Progenitor cell of endocrine pancreas (in vitro differentiated cells): ENCODE measurements at places on chromosomes 7 and 10. TPM values are rescaled to one million over a fixed set of nuclear protein-coding genes. Genes with fewer than 3 reads are reported as not detected.

- H3K27me3 ChIP-seq = no peaks in the 10 kb centered on the region
- peaks cover 6% of the 10 kb centered on the region for H3K4me1 ChIP-seq
- no peak overlapping the region for H3K27ac ChIP-seq
- DNase-seq = no peak
- H3K36me3 ChIP-seq = no peaks in the 10 kb centered on the region
Observed at GRCh38 chr7:51255036-51255435, 61.6 kb downstream of the COBL start.

DNA sequence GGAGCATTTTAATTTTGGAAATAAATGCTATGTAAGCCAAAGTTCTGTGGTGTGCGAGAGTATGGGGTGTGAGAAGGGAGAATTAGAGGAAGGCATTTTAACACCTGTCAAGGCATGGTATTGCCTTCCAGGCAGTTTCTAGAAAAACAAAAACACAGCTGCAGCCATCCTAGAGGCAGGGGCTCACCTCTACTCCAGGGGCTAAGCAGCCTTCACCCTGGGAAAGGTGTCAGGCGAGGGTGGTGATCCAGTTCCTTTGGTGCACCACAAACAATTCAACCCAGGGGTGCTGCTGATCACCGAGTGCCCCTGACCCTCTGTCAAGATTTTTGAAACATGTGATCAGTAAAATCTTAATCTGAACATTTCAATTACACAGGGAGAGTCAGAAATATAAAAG lies 59.2 kb upstream of the GPR26 start:
- H3K27me3 ChIP-seq = peaks cover 40% of the 10 kb centered on the region
- no peaks in the 10 kb centered on the region for H3K36me3 ChIP-seq
- no peak for DNase-seq
- H3K4me1 ChIP-seq = no peaks in the 10 kb centered on the region

DNA sequence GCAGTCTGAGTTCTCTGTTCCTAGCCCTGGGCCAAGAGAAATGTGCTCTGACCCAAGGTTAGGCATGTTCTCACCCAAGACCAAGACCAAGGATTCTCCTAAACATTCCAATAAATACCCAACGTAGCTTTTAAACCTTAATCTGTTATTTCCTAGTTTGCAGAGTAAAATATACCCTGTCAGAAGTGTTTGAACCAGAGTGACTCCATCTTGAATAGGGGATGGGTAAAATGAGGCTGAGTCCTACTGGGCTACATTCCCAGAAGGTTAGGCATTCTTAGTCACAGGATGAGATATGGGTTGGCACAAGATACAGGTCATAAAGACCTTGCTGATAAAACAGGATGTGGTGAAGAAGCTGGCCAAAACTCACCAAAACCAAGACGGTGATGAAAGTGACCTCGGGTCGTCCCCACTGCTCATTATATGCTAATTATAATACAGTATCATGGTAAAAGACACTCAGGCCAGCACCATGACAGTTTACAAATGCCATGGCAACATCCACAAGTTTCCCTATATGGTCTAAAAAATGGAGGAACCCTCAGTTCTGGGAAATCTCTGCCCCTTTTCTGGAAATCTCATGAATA lies 27.7 kb downstream of the PLXNA4 start:
- H3K4me1 ChIP-seq = peaks cover 2% of the 10 kb centered on the region
- H3K4me3 ChIP-seq = no peak overlapping the region
- H3K27ac ChIP-seq = no peak overlapping the region

GRCh38 chr7:100673942-100674410 lies 436 bp downstream of the GNB2 start:
- H3K36me3 ChIP-seq = peaks cover 6% of the 10 kb centered on the region
- peaks cover 2% of the 10 kb centered on the region for H3K4me1 ChIP-seq
- no peak for DNase-seq
- H3K27me3 ChIP-seq = peaks cover 21% of the 10 kb centered on the region
- H3K27ac ChIP-seq = peak overlapping the region; percentile 91

DNA sequence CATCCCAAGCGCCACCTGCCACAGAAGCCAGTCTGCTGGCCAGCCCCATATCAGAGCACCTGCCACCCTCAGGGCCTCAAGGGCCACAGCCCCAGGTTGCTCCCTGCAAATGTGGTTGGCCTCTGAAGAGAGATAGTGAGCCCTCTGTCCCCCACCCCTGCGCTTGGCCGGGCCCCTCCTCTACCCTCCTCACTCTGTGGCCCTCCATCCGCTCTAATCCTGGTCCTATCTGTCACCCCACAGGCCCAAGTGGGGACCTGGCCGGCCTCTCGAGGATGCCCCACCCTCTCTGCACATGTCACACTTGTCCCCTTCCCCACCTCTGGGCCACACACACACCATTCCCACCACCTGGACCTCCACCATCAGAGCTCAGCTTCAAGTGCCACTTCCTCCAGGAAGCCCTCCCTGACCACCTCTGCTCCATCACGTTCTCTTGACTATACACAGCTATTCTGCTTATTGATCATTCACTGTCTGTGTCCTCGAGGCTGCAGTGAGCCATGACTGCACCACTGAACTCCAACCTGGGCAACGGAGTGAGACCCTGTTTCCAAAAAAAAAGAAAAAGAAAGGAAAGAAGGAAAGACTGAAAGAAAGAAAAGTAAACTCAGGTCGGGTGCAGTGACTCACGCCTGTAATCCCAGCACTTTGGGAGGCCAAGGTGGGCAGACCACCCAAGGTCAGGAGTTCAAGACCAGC lies 42.4 kb downstream of the TNRC18 start:
- H3K27me3 ChIP-seq = no peaks in the 10 kb centered on the region
- H3K27ac ChIP-seq = peak overlapping the region; percentile 87
- H3K36me3 ChIP-seq = peaks cover 7% of the 10 kb centered on the region
- H3K4me1 ChIP-seq = peaks cover 16% of the 10 kb centered on the region
- no peak for DNase-seq
- H3K4me3 ChIP-seq = no peak overlapping the region

GRCh38 chr7:117780832-117781231 lies 92.4 kb downstream of the CTTNBP2 start:
- no peak overlapping the region for H3K4me3 ChIP-seq
- no peaks in the 10 kb centered on the region for H3K4me1 ChIP-seq
- no peaks in the 10 kb centered on the region for H3K27me3 ChIP-seq
- peaks cover 3% of the 10 kb centered on the region for H3K36me3 ChIP-seq
- DNase-seq = no peak

GRCh38 chr7:131111081-131111576 lies 216.5 kb upstream of the MKLN1 start:
- no peaks in the 10 kb centered on the region for H3K36me3 ChIP-seq
- H3K4me3 ChIP-seq = peak overlapping the region; percentile 39
- H3K27me3 ChIP-seq = peaks cover 58% of the 10 kb centered on the region
- H3K27ac ChIP-seq = no peak overlapping the region
- no peak for DNase-seq
- H3K4me1 ChIP-seq = peaks cover 27% of the 10 kb centered on the region

DNA sequence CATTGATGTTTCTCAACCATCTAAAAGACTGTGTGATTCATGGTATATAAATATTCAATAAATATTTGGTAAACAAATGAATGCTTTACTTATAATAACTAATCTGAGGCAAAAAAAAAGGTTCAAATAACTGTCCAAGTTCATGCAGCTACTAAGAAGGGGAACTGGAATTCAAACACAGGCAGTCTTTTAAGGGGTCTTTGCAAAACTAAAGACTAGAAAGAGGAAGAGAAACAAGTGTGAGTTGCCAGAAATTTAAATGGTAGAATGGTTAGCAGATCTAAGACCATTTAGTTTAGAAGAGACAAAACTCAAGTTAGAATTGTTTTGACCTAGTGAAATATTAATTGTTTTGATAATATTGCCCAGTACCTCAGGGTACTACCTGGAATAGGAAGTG lies 642.0 kb upstream of the LRRN3 start:
- DNase-seq = no peak
- H3K27ac ChIP-seq = no peak overlapping the region
- H3K36me3 ChIP-seq = no peaks in the 10 kb centered on the region
- H3K4me3 ChIP-seq = no peak overlapping the region
- H3K27me3 ChIP-seq = no peaks in the 10 kb centered on the region
- H3K4me1 ChIP-seq = no peaks in the 10 kb centered on the region

- H3K27ac ChIP-seq = no peak overlapping the region
- H3K36me3 ChIP-seq = no peaks in the 10 kb centered on the region
- peaks cover 19% of the 10 kb centered on the region for H3K27me3 ChIP-seq
- DNase-seq = no peak
- no peak overlapping the region for H3K4me3 ChIP-seq
Observed at GRCh38 chr10:78539247-78539766, 505.6 kb downstream of the RPS24 start.

GRCh38 chr7:44970523-44971051 lies 8.2 kb downstream of the MYO1G start:
- no peak overlapping the region for H3K4me3 ChIP-seq
- peaks cover 6% of the 10 kb centered on the region for H3K4me1 ChIP-seq
- H3K36me3 ChIP-seq = no peaks in the 10 kb centered on the region
- no peak overlapping the region for H3K27ac ChIP-seq

DNA sequence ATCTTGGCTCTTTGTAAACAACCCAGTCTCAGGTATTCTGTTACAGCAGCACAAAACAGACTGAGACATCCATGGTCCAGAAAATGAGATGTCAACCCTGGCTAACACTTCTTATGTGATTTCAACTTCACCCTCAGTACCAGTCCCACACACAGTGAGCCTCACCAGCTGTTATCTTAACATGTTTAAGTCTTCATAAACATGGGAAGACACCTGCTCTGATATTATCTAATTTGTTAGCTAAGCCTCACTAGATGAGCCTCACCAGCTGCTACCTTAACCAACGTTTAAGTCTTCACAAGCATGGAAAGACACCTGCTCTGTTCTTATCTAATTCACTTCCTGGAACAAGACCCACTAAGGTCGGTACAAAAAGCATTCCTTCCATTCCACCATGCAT lies 130.8 kb downstream of the CALN1 start:
- no peaks in the 10 kb centered on the region for H3K36me3 ChIP-seq
- H3K4me1 ChIP-seq = no peaks in the 10 kb centered on the region
- no peak overlapping the region for H3K4me3 ChIP-seq
- H3K27ac ChIP-seq = no peak overlapping the region
- H3K27me3 ChIP-seq = peaks cover 10% of the 10 kb centered on the region

- no peaks in the 10 kb centered on the region for H3K4me1 ChIP-seq
- H3K36me3 ChIP-seq = no peaks in the 10 kb centered on the region
- H3K4me3 ChIP-seq = no peak overlapping the region
- peaks cover 8% of the 10 kb centered on the region for H3K27me3 ChIP-seq
- no peak overlapping the region for H3K27ac ChIP-seq
Observed at GRCh38 chr7:45084336-45084735, 4.4 kb downstream of the NACAD start.

DNA sequence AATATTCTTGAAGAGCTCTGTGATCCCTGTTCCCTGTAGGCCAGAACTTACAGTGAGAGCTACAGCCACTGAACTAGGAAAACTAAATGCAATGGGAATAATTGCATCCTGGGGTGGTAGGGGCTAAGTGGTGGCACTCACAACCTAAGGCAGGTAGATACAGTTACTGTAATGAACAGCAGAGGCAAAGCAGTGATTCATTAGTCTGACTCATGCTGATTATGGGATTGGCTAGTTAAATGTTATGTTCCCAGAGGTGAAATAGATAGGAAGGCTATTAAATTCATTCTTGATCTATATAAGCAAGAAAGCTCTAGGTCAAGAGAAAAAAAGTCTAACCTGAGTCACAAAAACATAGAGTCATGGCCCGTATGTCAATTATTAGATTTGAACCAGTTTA lies 173.1 kb upstream of the MALRD1 start:
- H3K36me3 ChIP-seq = no peaks in the 10 kb centered on the region
- no peak overlapping the region for H3K4me3 ChIP-seq
- H3K27ac ChIP-seq = no peak overlapping the region
- H3K27me3 ChIP-seq = peaks cover 12% of the 10 kb centered on the region
- DNase-seq = no peak

DNA sequence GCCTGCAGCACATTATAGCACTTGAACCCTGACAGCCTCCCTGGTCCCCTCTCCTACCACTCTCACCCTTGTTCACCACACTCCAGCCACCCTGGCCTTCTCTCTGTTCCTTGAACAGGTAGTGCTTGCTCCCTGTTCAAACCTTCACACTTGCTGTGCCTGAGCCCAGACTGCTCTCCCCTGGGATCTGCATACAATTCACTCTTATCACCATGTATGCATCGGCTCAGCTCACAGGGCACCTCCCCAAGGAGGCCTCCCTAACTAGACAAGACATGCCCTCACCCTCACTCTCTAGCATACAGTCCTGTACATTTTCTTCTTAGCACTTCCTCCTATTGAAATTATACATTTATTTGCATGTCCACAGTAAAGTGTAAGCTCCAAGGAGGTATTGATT lies 59.3 kb downstream of the FAM13C start:
- DNase-seq = no peak
- no peak overlapping the region for H3K27ac ChIP-seq
- no peaks in the 10 kb centered on the region for H3K27me3 ChIP-seq
- H3K4me1 ChIP-seq = no peaks in the 10 kb centered on the region
- no peak overlapping the region for H3K4me3 ChIP-seq

GRCh38 chr10:42428534-42428933 lies 209.8 kb downstream of the ZNF33B start:
- H3K27ac ChIP-seq = no peak overlapping the region
- no peak overlapping the region for H3K4me3 ChIP-seq
- peaks cover 4% of the 10 kb centered on the region for H3K36me3 ChIP-seq
- H3K4me1 ChIP-seq = no peaks in the 10 kb centered on the region

DNA sequence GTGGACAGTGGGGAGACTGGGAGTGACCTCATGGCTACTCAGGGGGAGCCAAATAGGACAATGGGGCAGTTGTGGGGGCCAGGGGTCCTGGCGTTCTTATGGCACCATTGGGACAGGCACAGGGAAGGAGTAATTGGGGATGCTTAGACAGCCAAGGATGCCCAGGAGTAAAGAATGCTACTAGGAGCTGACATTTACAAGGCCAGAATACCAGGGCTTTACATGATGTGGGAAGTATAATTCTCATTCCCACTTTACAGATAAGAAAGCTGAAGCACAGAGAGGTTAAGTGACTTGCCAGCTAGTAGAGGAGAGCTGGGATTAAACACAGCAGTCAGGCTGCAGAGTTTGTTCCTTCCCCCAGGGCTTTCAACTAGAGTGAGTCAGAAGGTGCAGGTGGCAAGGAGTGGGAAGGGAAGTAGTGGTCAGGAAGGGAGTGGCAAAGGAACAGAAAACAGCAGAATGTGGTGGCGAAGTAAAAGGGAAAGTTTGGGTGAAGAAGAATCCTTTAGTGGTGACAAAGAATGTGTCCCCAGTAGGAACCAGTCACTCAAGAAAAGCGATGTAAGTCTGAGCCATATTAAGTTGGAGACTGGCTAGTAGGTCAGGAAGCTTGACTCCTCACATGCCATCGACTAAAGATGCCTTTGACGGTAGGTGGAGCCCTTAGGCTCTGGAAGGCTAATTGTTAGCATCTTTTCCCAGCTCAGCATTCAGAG lies 32.8 kb downstream of the CPVL start:
- H3K4me1 ChIP-seq = peaks cover 13% of the 10 kb centered on the region
- DNase-seq = no peak
- H3K27me3 ChIP-seq = no peaks in the 10 kb centered on the region
- H3K36me3 ChIP-seq = no peaks in the 10 kb centered on the region
- H3K4me3 ChIP-seq = no peak overlapping the region
- no peak overlapping the region for H3K27ac ChIP-seq

Gene ACSL5
- total RNA-seq = 0.22 and 0.33 TPM in 2 replicates

Gene LGI1
- total RNA-seq = not detected in 2 replicates

Gene FAM25G
- total RNA-seq = not detected in 2 replicates

Gene SLC26A5
- total RNA-seq = 0.17 TPM in 1 of 2 replicates, not detected in the other

Gene EN2
- total RNA-seq = not detected in 2 replicates

Gene HMX3
- total RNA-seq = not detected in 2 replicates

Gene SRRM3
- total RNA-seq = 2.5 and 3.3 TPM in 2 replicates

Gene SVOPL
- 1.4 TPM in 2 replicates for total RNA-seq
